ENCODE measurements at places on chromosomes 6 and 20.

DNA sequence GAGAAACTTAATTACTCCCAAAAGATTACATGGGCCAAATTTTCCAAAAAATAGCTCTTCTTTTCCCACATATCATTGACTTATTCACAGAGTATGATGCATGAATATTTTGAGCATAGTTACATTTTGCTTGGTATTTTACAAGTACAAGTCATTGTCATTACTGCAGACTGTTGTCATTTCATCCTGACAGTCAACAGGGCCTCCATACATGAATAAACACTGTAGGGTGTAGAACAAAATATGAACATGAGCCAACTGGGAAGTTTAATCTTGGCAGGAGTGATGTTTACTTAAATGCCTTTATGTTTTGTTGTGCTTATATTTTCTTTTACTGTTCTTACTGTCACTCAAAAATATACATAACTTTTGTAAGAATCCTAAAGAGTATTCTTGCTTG, 340.7 kb downstream of the ADGRB3 start:
- DNase-seq: no peak

DNA sequence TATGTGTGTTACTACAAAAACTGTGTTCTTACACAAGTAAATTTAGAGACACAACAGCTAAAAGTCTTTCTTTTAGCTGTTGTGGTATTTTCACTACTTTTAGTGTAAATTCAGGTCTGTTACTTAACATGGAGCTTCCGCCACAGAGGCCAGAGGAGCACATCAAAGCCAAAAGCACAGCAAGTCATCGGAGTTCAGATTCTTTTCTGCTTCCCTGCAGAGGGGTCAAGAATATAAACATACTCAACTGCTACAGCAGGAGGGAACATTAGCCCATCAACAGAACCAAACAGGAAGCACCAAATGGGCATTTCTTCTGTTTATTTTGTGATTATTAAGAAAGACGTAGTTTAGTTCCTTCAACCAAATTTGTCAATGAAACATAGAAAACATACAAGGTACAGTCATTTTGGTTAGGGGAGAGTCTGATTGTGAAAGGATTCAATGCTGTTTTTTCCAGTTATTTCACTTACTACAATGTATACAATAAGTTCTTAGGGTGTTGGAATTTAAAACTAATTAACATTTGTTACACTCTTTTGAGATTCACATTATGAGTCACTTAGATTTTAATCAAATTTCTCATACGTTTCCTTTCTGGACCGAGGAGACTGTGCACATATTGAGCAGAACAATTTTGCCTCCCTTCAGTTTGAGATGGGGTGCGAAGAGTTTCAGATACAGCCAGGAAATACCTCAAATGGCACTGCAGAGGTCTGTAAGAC, 42.8 kb upstream of the DSE start:
- no peak for DNase-seq

DNA sequence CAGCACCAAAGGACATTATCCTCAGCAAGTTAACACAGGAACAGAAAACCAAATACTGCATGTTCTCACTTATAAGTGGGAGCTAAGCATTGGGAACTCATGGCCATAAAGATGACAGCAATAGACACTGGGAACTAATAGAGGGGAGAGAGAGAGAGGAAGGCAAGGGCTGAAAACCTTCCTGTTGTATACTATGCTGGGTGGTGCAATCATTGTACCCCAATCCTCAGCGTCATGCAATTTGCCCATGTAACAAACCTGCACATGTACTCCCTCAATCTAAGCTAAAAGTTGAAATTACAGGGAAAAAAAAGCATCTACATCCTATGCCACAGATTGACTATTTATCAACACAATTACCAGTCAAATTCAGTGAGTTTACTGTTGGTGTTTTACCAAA, 20.0 kb upstream of the VNN1 start:
- DNase-seq: no peak

- no peak for DNase-seq
Measured at GRCh38 chr6:11930240-11930639, 81.9 kb upstream of the HIVEP1 start.

- no peak for DNase-seq
Measured at GRCh38 chr20:43803276-43803675, 76.5 kb upstream of the GTSF1L start.

GRCh38 chr6:115983998-115984397, 76.7 kb downstream of the FRK start:
- DNase-seq: no peak
